ENCODE measurements at places on chromosomes 3 and 15.

DNA sequence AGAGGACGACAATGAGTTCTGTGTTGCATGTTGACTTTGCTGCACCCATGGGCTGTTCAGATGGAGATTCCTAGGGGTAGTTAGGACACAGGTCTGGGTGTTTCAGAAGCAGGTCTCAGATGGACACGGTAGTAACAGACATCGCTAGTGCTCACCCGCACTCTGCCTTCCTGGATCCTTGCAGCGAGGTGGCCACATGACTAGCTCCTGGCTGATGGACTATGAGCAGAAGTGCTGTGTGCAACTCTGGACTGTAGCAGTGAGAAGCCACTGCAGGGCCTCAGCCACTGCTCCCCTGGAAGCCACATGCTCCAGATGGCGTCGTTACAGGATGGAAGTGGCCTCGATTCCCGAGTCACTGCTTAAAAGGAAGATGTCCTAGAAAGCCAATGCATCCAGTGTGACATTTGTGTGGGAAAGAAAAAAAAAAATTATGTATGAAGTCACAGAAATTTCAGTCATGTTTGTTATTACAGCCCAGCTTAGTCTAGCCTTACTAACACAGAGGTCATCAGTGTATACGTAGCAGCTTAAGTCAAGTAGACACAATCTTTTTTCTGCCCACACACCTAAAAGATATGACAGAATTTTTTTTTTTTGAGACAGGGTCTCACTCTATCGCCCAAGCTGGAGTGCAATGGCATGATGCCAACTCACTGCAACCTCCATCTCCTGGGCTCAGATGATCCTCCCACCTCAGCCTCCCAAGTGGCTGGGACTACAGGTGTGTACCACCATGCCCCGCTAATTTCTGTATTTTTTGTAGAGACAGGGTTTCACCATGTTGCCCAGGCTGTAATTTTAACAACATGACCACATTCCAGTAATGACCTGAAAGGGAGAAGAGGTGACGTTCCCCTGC is 95.3 kb downstream of the XXYLT1 start:
- DNase-seq: no peak

- DNase-seq: no peak
Observed at GRCh38 chr15:69860921-69861320, 236.8 kb downstream of the TLE3 start.

- DNase-seq: no peak
Observed at GRCh38 chr15:39326306-39326975, 254.4 kb upstream of the THBS1 start.

DNA sequence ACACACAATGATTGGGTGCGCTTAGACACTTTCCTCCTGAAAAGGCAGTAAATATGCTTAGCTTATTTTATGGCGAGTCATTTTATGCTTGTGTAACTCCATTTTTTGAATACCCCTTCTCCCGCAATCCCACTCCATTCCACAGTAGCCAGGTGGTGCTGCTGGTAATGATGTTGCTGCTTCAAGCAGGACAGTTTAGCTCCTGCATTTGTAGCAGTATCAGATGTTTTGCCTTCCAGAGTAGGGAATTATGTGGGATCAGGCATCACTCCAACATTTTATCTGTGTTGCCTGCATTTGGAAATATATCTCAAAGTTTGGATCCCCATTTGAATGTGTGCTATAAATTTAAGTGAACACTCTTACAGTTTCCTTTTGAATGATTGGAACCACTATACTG is 302.1 kb upstream of the SGO1 start:
- no peak for DNase-seq

GRCh38 chr3:106560451-106560966 is 691.7 kb upstream of the CBLB start:
- DNase-seq: no peak
